ENCODE measurements at places on chromosomes 4 and X. TPM values are rescaled to one million over a fixed set of nuclear protein-coding genes. Genes with fewer than 3 reads are reported as not detected.

Gene RIPPLY1
- not detected for total RNA-seq

Gene SRPX
- 55.9 TPM for total RNA-seq

Gene RHOH
- total RNA-seq, result 0.41 TPM

Gene CDX4
- not detected for total RNA-seq

Gene MAGIX
- 2.4 TPM for total RNA-seq

Gene LCORL
- total RNA-seq, result 5.3 TPM

Gene PHF8
- 9.0 TPM for total RNA-seq

Gene NLGN4X
- 4.5 TPM for total RNA-seq

All from left ventricle myocardium inferior (tissue), 1 donor.